GDM1 (cell line): ENCODE measurements at places on chromosomes 1 and 21.

- peak; percentile 12 for DNase-seq
Measured at GRCh38 chr1:44707959-44708831, 22.8 kb downstream of the RNU5D-1 start.

GRCh38 chr21:34693192-34693810, 24.5 kb downstream of the CLIC6 start:
- DNase-seq: peak; percentile 16

DNA sequence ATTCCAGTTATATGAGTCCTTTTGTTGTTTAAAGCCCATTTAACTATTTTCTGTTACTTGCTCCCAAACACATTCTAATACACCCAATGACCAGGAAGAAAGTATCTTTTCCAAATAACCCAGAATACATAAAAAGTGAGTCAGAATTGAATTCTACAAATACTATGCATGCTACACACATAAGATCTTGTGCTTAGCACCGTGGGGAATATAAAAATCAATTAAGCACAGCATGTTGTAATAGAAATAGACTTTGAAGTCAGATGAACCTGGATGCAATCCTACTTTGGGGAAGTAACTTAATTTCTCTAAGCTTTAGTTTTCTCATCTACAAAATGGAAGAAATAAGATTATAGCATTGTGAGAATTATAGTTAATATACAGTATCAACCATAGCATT, 40.5 kb upstream of the MUTYH start:
- DNase-seq: no peak

DNA sequence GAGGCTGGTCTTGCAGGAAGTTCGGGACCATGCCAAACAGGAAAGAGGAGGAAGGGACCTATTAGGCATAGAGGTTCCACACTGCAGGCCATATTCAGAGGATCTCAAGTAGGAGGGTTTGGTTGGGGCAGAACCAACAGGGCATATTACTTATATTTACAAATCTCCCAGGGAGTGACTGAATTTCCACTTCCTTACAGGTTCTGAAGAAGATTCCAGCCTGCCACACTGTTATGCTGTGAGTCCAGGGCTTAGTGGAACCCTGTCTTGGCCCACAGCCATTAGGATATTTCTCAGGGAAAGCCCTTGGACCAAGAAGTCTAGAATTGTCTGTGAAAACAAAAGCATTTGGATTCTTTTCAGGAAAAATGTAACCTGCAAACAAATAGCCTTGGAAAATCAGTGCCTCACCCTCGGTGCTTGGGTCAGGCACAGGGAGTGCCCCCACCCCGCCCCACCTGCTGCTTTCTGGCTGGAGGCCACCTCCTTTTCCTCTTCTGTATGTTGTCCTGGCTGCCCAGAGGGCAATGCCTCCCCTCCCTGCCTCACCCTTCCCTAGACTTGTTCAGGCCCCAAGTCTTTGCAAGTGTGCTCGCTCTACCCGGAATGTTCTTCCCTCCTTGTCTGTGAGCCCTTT, 41.0 kb upstream of the JUN start:
- no peak for DNase-seq
